Heart right ventricle (tissue), 16 donors: ENCODE measurements at places on chromosomes 7 and 10. TPM values are rescaled to one million over a fixed set of nuclear protein-coding genes. Genes with fewer than 3 reads are reported as not detected.

Gene SCART1
- total RNA-seq = 1.5 TPM

- H3K4me1 ChIP-seq = no peaks in the 10 kb centered on the region
- H3K27ac ChIP-seq = no peak overlapping the region
Measured at GRCh38 chr7:78099715-78100394, 301.3 kb downstream of the PHTF2 start.

Gene MLXIPL
- total RNA-seq = 0.79 TPM

Gene HOXA5
- not detected for total RNA-seq

Gene NANOS1
- total RNA-seq = 10.9 TPM

GRCh38 chr7:133109816-133110215 lies 27.9 kb upstream of the CHCHD3 start:
- no peaks in the 10 kb centered on the region for H3K27me3 ChIP-seq
- H3K4me1 ChIP-seq = no peaks in the 10 kb centered on the region
- H3K4me3 ChIP-seq = no peak overlapping the region
- no peak for DNase-seq
